ACHN (cell line): ENCODE measurements at places on chromosomes 1 and 21.

GRCh38 chr1:119733754-119734153, 22.0 kb downstream of the PHGDH start:
- DNase-seq = no peak

- DNase-seq = no peak
Observed at GRCh38 chr1:37064039-37064438, 29.7 kb upstream of the GRIK3 start.

DNA sequence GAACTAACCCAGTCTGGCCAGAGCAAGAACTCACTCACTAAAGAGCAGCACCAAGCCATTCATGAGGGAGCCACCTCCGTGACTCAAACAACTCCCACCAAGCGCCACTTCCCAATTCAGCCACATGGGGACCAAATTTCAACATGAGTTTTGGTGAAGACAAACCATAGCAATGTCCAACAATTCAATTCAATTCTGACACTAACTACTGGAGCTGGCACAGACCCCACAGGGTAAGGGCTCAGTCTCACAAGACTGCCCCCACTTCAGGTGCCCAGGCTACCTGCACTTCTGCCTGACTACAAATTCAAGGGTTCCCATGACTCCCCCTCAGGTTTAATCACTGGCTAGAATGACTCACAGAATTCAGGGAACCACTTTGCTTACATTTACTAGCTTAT, 48.8 kb upstream of the RAP1A start:
- DNase-seq = no peak

DNA sequence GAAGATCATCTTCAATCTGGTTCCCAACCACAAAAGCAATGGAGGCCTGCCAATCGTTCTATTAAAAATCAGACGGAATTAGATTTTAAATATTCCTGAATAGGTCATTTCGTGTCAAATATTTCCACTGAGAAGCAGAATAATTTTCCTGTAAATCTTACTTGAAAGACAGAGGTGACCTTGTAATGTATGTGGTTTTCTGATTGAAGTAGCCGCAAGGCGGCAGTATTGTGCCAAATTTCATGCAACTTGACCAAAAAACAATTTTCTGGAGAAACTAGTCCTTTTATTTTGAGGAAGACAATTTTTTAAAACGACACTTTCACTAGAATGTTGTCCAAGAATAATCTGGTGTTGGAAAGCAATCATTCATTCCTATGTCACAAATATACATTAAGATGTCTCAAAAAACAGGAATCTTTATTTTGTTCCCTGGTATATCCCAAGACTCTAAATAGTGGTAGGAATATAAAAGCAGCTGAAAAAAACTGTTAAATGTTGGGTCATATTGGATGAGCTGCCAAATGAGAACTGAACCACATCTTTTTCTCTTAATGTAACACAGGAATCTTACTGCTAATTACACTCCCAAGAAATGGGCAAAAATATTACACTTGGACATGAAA, 33.6 kb downstream of the SPAG17 start:
- DNase-seq = peak; percentile 57

- DNase-seq = peak; percentile 4
Observed at GRCh38 chr1:43774359-43774758, 67.0 kb downstream of the ST3GAL3 start.

GRCh38 chr21:28943631-28944030, 49.0 kb downstream of the LTN1 start:
- peak; percentile 51 for DNase-seq

DNA sequence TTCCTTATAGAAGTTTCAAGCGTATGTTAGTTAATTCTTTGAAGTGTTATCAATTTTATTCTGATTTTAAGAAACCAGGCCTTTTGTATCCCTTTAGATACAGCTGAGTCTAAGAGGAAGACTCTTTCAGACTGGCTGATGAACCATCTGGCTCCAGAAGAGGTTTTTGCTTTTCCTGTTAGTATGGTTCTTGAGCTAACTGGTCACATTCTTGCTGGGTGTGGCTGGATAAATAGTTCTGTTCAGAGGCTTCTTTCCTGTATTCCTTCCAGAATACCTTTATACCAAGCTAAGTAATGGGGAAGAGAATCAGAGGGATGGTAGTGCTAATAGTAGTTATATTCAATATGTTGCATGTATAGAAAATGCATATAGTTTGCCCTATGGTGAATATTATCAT, 12.4 kb downstream of the HS2ST1 start:
- no peak for DNase-seq

DNA sequence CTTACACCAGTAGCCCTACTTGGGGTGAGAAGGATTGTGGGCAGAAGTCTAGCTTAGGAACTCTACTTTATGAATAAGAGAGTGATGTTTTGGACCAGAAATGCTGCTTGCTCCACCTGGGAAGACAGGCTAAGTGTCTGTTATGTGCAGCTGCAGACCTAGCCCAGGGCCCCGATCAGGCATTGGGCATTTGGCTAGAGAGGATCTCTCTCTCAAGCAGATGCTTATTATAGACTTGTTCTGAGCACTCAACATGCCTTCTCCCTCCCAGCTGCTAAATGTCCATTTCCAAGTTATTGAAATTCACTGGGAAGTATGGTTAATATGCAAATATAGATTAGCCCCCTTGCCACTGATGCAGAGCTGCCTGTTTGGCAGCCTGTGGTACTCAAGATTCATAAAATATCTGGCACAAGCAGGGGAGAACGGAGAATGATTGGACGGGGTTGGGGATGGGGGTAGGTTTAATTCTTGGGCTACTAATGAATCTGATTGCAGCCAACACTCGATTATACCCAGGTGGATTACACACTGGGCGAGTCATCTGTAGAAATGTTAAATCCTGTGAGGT, 115.9 kb downstream of the KCND3 start:
- DNase-seq = no peak

GRCh38 chr21:29053011-29053553, 20.4 kb downstream of the CCT8 start:
- DNase-seq = no peak

GRCh38 chr1:211541720-211542477, 37.1 kb downstream of the SLC30A1 start:
- no peak for DNase-seq

- DNase-seq = no peak
Observed at GRCh38 chr1:57345916-57346315, 77.9 kb downstream of the DAB1 start.

- no peak for DNase-seq
Observed at GRCh38 chr1:169160845-169161495, 54.5 kb downstream of the ATP1B1 start.

GRCh38 chr1:110239441-110240430, 29.6 kb downstream of the KCNC4 start:
- DNase-seq = no peak

DNA sequence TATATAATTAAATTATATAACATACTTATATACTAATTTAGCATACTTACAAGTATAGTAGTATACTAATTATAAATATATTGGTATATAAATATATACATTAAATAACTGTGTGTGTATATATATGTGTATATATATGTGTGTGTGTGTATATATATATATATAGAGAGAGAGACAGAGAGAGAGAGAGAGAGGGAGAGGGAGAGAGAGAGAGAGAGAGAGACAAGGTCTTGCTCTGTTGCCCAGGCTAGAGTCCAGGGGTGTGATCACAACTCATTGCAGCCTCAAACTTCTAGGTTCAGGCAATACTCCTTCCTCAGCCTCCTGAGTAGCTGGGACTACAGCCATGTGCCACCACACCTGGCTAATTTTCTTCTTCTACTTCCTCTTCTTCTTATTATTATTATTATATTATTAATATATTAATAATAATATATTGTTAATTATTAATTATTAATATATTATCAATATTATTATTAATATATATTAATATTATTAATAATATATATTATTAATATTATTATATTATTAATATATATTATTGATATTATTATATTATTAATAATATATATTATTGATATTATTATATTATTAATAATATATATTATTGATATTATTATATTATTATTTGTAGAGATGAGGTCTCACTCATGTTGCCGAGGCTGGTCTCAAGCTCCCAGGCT, 185.5 kb downstream of the CRB1 start:
- no peak for DNase-seq

DNA sequence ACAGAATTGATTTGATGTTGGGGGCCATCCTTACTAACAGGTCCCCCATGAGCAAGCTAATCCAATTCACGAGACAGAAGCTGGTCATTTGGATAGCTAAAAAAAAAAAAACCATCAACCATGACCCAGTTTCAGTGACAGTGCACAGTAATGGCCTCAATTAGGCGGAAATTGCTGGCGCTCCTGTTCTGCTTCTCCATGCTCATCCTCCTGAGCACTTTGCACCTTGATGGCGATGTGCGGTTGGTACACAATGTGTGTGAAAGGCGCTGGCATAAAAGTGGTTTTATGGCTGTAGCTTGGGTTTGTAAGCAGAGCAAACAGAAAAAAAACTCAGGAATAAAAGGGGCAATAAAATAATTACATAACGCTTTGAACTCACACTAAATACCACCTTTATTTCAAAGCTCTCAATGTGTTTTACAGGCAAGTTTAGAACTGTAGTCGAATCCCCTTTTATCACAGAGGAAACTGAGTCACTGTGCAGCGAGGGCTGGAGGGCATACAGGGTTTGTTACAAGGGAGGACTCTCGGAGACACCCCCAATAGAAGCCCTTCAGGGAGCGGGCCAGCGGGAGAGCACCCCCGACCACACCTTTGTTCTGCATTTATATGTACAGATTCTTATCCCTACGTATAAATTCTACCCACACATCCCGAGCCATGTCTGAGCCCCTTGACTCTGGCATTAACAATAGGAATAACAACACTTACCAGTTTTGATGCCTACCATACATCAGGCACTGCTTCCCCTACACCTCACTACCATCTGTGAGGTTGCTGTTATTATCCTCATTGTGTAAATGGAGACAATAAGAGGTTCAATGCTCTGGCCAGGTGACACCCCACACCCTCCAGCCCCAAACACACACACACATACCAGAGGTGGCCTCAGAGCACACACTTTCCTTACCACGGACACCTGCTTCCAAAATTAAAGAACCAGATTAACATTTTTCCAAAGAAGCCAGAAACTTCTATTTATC, 213.5 kb upstream of the IRF2BP2 start:
- no peak for DNase-seq

DNA sequence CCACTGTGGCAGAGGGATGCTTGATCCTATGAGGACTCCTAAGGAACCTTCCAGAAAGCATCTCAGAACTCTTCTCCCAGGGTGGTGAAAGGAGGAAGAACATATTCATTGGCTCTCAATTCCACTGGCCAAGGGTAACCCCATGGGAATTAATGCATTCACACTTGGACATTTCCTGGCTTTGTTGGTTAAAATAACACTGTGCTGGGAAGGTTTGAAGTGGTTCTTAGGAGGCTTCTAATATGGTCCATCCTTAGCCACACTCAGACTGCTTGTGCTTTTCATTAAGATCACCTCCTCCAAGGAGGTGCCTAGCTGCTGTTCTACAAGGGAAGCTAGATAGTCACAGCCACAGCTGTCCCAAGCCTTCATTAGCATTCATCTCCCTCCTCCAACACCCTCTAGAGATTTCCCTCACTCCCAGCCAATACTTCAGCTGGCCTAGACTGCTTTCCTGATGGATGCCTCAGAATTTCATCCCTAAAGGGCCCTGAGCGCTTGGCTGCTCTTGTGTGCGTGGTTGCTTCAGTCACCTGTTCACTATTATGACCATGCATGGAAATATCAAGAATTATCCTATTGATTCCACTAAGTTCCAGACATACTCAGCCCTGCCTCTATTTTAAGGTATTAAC, 544.4 kb downstream of the PLPP3 start:
- no peak for DNase-seq

GRCh38 chr1:157773493-157774350, 3.2 kb downstream of the FCRL2 start:
- peak; percentile 7 for DNase-seq

GRCh38 chr1:110310300-110310699, 28.9 kb upstream of the RBM15 start:
- no peak for DNase-seq

DNA sequence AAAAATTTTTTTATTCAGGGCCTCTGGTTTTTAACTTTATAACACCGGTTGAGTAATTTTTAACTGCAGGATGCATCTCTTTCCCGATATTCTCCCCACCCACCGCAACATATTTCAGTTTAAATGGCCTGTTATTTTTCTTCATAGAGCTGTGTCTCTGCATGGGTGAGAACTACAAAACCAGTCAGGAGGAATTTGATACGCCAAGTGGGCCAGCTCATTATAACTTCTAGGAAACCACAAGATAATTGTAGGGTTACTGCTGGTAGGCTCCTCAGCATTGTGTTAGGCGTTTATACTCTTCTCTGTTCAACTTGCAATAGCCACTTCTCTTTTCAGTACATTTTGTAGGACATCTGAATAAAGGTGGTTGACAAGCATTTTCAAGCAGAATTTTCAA, 169.7 kb downstream of the PBX1 start:
- DNase-seq = no peak

DNA sequence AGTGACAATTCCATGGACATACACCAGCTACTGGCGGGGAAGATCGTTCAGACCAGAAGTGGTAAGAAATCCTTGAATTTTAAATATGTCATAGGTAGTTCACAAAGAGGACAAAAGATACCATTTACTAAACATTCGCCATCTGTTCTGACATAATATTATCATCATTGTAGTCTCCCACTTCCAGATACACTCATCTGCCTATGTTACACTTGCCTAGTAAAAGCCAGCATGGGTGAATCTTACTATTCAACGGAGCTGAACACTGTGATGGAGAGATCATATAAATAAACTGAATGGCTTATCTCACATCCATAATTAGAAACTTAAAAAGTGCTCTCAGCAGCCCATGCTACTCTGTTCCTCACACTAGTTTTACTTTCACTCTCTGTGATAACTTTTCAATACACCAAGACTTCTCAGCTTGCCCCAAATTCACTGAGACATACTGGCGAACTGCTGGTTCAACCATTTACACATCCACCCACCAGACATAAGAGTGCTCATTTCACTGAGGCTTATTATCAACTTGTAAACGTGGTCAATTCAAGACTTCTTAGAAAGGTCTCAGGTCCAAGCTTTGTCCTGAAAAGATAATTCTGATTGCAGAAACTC, 463 bp upstream of the PRRC2C start:
- DNase-seq = no peak

- DNase-seq = no peak
Observed at GRCh38 chr1:73611681-73612080, 586.3 kb downstream of the LRRIQ3 start.

DNA sequence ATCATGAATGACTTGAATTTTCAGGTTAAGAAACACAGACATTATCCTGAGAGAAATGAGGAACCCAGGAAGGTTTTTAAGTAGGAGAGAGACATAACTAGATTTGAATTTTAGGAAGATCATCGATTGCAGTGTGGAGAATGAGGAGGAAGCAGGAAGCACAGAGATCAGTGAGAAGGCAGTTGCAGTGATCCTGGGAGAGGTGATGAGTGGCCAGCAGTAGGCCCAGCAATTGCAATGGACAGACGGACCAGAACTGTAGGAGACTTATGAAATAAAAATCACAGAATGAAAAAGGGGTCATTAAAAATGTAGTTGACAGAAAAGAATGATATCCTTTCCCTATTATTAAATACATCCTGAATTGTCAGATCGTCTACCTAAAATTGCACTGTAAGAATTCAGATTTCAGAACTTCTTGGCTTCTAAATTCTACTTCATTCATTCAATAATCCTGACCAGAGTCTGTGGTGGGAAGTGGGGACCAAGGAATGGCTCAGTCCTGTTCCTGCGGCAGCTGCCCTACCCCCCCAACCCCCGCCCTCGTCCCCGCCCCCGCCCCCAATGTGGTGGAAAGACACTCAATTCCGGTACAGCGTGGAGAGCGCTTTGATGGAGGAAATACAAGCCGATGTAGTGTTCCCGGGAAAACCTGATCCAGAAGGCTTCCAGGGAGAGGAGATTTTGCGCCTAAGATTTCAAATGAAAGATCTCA, 35.1 kb downstream of the SLC2A1 start:
- no peak for DNase-seq
